Osteoblast (primary cell): ENCODE measurements at places on chromosomes 4 and X.

DNA sequence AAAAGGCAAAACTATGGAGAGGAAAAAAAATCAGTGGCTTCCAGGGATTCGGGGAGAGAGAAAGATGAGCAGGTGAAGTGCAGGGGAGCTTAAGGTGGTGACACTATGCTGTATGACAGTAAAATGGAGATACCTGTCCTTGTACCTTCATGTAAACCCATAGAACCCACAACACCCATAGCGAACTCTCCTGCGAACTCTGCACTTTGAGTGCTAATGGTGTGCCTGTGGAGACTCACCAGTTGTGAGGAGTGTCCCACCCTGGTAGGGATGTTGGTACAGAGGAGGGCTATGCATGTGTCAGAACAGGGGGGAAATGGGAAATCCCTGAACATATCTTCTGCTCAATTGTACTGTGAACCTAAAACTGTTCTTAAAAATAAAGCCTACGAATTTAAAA, 42.8 kb downstream of the HMX1 start:
- DNase-seq, result no peak

DNA sequence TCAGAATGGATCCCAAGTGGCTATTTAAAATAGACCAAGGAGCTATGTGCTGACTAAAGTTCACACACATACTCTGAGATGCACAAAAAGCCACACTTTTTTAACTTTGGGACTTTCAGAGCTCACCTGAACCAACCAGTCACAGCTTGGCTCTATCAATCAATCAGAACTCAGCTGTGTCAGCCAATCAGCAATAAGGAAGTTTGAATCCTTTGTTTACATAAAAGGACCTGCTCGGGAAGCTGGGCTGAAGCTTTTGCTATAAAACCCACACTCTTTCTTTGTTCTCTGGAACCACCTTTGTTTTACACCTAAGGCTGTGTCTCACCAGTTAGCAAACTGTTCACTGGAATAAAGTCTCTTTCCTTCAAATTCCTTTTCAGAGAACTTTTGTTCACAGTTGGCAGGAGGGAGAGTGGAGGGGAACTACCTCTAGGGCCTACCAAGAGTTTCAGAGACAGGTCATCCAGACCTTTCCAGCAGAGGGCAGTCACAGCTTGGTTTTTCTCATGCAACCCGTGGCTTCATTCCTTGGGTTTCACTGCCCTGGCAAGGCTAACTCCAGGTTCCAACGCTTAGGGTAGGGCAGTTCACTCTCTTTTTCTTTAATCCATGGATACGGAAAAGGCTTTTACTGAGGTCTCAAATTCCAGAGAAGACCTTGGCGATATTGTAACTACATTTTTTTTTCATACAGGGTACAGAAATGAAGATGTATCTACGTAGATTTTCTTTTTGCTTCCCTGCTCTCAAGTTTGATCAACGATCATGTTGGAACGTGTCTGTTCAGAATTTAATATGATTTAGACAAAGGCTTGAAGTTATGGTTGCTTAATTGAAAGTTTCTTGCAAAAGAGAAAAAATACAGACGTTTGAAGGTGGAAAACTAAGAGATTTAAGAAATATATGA, 80.7 kb downstream of the GPRIN3 start:
- DNase-seq, result peak; percentile 50

- DNase-seq, result peak; percentile 44
Measured at GRCh38 chr4:38461342-38461741, 202.7 kb upstream of the KLF3 start.

DNA sequence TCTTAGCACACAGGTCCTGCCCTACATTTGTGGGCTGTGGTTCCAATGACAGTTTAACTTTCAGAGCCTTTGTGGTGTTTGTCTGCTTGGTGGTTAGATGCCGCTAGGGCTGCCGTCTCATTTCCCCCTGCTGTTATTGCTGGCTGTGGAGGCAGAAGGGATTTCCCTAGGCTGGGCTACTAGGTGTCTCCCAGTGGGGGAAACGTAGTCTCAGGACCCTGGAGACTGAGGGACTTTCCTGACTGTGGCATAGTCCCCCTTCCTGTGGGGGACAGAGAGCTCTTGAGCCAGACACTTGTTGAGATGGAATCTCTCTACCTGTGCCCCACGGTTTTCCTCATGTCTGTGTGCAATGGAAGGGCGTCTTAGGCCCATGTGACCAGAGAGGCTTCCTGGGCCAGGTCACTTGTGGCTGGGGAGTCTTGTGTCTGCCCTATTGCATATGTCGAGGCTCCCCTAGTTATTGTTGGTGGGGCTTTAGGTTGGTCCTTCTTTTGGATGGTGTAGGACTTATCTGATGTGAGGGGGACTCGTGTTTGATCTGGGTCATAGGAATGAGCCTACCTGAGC, 68.2 kb downstream of the ARHGAP10 start:
- DNase-seq, result no peak

GRCh38 chr4:26029568-26030131, 115.6 kb downstream of the SMIM20 start:
- DNase-seq, result no peak

GRCh38 chr4:1763550-1764080, 29.5 kb upstream of the FGFR3 start:
- DNase-seq, result peak; percentile 100

- no peak for DNase-seq
Measured at GRCh38 chr4:30837131-30837539, 117.0 kb downstream of the PCDH7 start.

DNA sequence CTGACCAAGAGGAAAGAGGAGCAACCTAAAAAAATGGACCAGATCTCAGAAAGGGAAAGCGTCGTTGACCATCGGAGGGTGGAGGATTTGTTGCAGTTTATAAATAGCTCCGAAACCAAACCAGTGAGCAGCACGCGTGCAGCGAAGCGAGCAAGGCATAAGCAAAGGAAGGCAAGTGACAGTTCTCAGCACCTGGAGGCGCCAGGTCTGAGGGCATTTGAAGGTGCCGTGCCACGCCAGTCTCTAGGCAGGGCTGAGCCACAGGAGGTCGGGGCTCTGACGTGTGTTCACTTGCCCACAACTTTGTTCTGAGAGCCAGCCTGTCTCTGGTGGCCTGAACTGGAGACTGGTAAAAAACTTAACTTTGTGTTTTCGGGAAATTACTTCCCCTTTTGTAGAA, 59.7 kb downstream of the TNIP2 start:
- DNase-seq, result no peak

GRCh38 chr4:73788411-73788810, 48.0 kb downstream of the CXCL8 start:
- DNase-seq, result no peak

DNA sequence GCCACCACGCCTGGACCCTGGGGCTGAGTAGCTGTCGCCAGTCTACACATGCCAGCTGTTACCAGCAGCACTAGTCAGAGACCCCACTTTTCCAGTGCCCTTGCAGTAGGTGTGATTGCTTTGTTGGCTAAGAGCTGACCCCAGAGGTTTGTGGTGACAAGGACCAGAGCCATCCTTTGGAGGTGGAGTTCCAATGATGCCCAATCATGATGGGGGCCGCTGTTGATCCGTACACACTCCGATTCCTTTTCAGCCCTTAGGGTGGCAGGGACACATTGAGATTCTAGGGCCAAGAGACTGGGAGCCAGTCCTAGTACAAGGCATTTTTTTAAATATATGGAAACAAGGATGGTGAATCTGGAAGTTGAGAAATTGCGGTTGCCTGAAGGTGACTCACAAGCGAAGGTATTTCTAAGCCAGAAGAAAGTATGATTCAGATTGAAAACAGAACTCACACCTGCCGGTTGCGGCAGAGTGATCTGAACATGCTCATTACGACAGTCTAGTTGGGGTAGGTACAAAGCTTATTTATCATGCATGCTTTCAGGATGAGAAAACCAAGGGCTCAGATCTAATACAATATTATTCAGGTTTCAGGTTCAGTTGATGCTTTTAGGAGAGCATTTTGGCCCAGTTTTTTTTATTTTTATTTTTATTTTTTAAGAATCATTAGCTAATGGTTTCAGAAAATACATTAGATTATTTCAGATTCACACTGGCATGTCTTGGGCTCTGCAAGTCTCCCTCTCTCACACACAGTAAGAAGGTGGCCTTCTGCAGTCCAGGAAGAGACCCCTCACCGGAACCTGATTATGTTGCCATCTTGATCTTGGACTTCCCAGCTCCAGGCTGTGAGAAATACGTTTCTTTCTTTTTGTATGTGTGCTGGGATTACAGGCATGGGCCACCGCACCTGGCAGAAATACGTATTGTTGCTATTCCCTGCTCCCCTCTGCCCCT, 43.4 kb downstream of the SHROOM2 start:
- no peak for DNase-seq

DNA sequence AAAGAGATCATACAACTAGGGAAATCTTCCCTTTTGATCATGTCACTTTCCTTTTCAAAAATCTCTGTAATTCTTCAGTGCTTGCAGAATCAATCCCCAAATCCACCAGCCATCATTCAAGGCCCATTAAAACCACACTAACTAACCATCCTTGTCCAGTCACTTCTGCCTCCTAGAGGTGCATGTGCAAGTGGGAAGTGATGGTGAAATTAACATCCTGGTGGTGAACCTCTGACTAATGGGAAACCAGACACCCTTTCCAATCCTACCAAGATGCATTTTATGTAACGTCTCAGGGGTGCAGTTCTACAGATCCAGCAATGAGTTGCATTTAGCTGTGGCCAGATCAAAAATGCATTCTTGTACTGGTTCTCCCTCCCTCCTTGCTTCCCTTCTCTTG, 341.8 kb downstream of the RAPGEF2 start:
- no peak for DNase-seq

- DNase-seq, result no peak
Measured at GRCh38 chr4:113851816-113852215, 90.3 kb upstream of the CAMK2D start.

DNA sequence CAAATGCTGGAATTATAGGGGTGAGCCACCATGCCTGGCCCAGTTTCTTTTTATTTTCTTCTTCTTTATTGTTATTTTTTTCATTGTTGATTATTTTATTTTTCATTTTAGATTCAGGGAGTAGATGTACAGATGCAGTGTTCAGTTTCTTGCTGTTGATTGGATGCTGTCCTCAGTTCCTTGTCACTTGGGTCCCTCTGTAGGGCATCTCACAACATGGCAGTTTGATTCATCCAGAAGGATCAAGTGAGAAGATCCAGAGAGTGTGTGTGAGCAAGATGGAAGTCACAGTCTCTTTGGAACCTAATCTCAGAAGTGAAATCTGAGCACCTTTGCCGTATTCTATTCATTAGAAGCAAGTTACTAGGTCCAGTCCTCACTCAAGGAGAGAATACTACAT, 20.9 kb downstream of the HMGB3 start:
- no peak for DNase-seq

DNA sequence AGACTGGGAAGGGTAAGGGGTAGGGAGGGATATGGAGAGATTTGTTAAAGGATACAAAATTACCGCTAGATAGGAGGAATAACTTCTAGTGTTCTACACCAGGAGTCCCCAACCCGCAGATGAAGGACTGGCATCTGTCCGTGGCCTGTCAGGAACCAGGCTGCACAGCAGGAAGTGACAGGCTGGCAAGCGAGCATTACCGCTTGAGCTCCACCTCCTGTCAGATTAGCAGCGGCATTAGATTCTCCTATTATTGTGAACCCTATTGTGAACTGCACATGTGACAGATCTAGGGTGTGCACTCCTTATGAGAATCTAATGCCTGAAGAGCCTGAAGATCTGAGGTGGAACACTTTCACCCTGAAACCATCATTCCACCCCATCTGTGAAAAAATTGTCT, 27.9 kb upstream of the BBS7 start:
- no peak for DNase-seq

- DNase-seq, result no peak
Measured at GRCh38 chr4:14575289-14575688, 427.0 kb upstream of the CPEB2 start.

DNA sequence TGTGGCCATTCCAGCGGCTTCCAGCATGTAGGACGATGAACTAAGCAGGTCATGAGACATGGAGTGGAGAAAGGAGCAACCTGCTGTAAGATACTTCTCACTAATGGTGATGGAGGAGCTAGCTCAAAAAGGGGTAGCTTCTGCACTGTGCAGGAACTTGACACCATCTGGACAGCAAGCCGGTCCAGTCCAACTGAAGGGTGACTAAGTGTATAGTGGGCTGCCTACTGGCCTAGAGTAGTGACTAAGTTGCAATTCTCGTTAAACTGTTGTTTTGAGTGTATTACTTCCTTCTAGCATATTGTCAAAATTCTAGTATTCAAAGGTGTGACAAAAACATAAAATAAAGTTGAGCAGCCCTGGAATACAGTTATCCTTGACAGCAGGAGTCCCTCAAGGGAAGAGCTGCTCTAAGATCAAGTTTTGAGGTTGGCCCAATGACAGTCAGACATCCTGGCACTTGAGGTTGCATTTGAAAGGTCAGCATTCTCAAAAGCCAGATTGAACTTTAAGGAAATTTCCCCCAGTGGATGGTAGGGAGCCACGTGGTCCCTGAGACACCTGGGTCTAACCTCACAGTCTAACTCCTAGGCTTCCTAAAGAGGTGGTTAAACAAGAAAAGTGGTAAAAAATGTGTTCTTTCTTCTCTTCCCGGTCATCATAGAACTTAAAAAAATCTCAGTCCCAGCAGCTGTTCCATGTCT, 8.0 kb downstream of the CETN2 start:
- peak; percentile 84 for DNase-seq

DNA sequence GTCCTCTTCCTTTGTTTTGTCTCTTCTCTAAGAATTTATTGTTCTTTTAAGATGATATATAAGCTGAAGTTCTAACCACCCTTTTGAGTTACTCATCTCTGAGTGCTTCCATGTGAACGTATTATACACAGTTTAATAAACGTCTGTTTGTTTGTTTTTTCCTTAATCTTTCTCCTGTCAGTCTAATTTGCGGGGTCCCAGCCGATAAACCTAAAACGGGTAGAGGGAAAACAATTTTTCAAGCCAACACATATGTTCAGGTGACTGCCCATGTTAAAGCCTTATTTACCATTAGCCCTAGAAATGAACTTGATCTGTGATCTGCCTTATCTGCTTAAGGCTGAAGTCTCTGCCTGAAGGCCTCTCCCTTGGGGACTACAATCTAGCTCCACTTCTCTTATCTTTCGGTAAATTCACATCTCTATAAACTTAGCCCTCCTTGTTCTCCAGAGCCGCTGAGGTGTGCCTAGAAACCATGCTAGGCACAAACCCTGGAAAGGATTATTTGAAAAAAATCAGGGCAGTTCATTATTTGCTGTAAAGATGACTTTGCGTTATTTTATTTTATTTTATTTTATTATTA, 158.8 kb downstream of the CAMK2D start:
- DNase-seq, result no peak

DNA sequence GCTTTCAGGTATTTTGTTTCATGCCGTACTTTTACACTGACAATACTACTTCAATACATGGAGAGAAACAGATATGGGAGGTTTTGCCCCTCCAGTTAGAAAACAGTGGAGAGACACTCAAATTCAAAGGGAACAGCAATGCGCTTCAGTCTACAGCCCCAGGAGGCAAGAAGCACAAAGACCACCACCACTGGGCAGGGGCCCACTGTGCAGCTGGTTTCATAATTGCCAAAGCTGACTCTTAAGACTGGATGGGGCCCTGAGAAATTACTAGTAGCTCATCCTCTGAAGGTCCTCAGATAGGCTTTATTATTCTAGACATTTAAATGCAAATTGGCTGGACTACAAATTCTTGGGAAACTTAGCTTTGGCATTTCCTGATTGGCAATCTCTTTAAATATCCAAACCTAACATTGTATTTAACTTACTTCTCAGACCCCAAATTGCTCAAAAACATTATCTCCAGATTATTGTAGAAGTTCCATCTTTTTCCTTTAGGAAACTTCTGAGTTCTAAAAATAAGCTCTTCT, 85.9 kb upstream of the GPR34 start:
- DNase-seq, result no peak

GRCh38 chr4:126526335-126526734, 1106.4 kb upstream of the INTU start:
- peak; percentile 32 for DNase-seq

- no peak for DNase-seq
Measured at GRCh38 chrX:149720021-149720689, 8.3 kb downstream of the MAGEA11 start.
